ENCODE measurements at places on chromosomes 16 and 17.

DNA sequence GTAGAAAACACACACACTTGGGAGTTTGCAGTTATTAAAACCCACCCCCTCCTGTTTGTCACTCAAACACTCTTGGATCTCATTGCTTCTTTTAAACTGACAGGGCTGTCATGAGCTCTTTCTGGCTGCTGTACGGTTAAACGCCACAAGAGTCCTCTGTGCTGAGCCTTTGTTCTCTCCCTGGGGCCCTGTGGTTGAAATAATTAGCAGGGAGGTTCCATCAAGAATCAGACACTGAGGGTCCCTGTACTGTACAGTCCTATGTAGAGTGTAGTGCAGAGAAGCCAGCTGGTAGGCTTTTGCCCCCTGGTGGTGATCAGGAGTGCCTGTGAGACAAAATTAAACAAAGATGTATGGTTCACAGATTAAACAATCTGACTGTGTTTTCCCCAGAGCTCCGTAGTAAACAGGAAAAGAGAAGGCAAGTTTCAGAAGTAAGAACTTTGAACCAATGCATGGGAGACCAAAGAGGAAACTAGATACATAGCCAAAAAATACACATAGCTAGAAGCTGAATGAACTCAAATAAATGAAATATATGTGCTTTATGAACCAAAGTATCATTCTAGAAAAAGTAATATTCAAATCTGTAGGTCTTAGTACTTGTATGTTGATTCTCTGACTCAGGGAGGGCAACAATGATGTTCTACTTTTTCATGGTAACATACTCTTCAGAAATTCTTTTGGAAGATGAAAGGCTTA, 1.4 kb upstream of the SSH2 start:
- peak; percentile 76 for DNase-seq

DNA sequence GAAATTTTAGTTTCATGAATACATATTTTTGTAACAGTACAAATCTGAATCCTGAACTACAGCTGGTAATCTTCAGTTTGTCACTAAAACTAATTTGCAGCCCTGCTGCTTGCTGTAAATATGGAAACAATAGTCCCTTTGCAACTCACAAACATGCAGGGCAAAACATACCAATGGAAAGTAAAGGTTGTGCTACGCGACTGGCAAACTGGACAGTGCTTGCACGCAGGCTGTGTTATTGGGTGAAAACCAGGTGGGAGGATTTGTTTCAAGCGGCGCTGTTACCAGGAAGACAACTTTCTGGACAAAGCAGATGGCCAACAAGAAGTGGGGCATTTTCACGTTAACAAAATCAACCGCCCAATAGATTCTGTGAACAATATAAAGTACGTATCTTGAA, 93.5 kb downstream of the CDYL2 start:
- no peak for DNase-seq

DNA sequence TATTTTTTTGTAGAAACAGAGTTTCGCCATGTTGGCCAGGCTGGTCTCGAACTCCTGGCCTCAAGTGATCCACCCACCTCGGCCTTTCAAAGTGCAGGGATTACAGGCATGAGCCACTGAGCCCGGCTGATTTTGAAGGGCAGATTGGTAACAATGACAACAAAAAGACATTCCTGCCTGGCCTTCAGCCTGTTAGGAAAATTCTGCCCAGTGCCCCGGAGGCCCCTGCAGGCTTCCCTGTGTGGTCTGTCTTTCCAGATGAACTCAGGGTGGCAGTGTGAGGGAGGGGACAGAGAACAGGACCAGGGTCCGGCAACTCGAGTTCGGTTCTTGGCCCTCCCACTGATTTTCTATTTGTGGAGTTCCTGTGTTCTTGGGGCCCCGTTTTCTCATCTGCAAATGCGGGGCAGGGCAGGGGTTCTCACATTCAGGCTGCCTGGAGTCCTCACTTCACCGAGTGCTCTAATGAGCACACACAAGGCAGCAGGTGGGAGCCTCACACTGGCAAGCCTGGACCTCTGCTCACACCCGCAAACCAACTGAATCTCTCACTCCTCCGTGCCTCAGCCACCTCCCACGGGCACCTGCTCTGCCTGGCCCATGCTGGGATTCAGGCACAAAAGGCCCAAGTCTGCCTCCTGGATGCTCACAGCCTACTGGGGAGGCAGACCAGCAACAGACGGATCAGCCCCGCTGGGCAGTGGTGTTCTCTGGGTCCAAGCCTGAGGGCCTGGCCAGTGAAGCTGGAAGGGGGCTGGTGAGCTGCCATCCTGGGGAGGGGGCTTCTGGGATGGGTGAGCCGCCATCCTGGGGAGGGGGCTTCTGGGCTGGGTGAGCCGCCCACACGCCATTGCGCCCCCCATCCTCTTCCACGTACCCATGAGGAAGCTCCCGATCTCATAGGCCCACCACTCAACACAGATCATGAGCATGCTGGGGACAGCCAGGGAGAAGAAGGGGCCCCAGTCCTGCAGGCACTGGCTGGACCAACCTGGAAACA, 10.3 kb downstream of the SLC47A2 start:
- DNase-seq = no peak

DNA sequence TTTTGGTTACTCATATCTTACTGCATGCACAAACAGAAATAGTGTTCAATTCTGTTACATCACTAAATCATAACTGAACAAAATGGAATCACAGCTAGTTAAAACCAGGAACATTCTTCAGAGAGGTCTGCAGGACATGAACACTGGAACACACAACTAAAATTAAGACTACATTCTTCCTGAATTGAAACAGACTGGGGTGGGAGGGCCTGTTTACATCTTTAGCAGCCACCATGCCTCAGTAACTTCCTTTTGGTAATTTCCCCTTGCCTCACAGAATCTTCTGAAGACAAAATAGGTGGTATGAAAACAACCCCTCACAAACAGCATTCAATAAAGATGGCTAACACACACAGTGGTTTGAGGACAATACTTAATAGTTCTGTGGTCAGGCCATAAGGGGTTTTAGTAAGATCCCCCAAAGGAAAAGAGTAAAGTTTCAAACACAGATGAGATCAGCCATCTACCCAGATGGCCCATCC, 6.5 kb downstream of the MARF1 start:
- DNase-seq = no peak

DNA sequence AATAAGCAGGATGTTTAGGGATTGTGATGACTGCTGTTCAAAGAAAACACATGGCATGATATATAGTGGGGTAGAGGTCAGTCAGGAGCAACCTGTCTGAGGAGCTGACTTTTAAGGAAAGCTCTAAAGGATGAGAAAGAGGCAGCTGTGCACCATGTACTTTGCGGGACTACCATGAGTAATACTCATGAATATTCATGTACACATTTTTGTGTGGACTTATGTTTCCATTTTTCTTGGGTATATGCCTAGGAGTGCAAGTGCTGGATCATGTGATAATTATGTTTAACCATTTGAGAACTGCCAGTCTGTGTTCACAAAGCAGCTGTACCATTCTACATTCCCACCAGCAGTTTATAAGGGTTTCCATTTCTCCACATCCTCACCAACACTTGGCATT, 35.8 kb downstream of the BEAN1 start:
- DNase-seq = no peak

DNA sequence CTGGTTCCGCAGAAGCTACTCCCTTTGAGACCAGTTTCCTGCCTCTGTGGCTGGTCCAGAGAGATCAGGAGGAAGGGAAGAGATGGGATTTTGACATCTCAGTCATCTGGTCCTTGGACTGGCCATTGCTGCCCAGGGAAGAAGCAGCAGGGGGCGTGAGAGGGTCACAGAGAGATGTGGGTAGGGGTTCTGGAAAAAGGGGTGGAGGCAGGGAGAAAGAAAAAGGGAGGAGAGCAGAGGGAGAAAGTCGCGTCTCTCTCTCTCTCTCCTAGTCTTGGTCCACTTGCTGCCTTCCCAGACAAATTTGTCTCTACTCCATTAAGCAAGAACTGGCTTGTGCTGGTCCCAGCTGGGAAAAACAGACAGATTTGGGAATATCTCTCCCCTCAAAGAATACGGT, 4.4 kb downstream of the SHBG start:
- DNase-seq = peak; percentile 49

GRCh38 chr17:15298176-15298575, 33.0 kb upstream of the PMP22 start:
- DNase-seq = no peak

- DNase-seq = no peak
Observed at GRCh38 chr17:60231234-60231633, 81.5 kb downstream of the CA4 start.

DNA sequence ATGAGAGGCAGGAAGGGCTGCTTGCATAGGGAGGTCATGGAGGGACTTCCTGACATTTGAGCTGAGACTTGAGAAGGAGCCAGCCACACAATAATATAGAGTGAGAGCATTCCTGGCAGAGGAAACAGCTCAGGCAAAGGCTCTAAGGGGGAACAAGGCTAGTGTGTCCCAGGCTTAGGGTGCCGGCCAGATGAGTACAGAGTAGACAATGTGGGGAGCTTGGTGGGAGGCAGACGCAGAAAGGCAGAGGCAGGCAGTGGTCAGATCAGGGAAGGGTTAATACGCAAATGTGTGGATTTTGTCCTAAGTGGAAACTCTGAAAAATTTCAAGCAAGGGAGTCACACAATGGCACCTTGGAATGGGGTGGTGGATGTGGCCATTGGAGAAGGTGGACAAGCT, 31.3 kb downstream of the CD300LB start:
- no peak for DNase-seq

DNA sequence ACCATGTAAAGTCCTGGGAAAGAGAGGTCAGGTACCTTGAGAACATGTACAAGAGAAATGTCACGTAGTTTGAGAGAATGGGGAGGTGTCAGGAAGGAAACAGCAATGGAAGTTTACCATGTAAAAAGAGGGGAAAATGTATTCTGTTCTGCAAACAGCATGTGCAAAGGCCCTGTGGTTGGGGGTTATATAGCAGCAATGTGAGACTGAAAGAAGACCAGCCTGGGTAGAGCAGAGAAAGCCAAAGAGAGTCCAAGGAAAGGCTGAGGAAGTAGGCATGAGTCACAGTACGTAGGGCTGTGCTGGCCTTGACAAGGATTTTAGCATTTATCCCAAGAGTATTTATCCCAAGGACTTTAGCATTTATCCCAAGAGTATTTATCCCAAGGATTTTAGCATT, 141.3 kb upstream of the CACNG3 start:
- no peak for DNase-seq

DNA sequence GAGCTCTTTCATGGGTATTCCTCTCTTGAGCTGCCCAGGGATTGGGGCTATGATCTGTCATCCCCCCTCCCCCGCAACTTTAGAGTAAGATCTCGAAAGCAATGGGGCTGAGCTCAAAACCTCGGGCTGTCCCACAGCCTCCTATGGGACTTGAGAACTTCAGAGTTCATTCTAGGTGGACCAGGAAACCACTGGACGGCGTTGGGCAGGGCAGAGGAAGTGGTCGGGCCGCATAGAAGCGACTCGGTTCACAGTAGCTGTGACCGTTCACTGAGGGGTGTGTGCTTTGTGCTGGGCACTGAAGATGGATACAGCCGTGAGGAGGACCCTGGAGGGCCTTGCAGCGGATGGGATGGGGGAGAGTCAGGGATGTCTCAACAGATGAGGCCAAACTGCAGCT, 292.0 kb downstream of the CPPED1 start:
- no peak for DNase-seq

GRCh38 chr17:70378076-70378475, 208.7 kb downstream of the KCNJ2 start:
- DNase-seq = no peak

GRCh38 chr17:45229681-45230409, 8.2 kb downstream of the FMNL1 start:
- DNase-seq = no peak

- no peak for DNase-seq
Observed at GRCh38 chr17:76271669-76272540, 6.8 kb downstream of the UBALD2 start.

GRCh38 chr17:82870541-82870940, 30.7 kb upstream of the ZNF750 start:
- no peak for DNase-seq

Measured in hematopoietic multipotent progenitor cell treated with erythropoietin and hydrocortisone succinate and interleukin-3 and kit ligand, for 15 days (in vitro differentiated cells).